EH (cell line): ENCODE measurements at places on chromosomes 1 and 21.

GRCh38 chr1:15955552-15955951 is 20.3 kb downstream of the ZBTB17 start:
- no peak for DNase-seq

- no peak for DNase-seq
Observed at GRCh38 chr1:2940178-2940577, 81.1 kb upstream of the ACTRT2 start.

DNA sequence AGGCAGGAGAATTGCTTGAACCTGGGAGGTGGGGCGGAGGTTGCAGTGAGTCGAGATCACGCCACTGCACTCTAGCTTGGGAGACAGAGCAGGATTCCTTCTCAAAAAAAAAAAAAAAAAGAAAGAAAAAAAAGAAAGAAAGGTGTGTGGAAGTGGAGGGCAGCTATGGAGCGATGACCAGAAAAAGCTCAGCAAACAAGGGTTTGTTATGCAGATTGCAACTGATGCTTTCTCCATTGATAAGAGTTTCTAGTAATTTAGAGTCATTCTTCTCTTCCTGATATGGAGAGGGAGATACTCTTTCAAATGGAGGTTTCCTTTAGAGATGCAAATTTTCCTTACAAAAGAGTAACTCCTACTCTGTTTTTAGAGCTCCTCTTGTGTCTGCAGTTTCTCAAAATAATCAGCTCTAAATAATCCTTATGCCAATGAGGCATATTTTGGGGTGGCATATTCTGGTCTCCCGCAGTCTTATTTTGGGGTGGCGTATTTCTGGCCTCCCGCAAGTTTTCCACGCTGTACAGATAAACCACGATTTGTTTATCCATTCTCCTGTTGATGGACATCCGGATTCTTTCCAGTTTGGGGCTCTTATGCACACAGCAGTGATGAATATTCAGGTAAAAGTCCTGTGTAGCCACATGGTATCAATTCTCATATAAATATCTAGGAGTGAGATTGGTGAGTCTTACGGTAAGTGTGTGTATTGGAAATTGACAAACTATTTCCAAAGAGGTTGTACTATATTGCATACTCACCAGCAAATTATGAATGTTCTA is 30.7 kb upstream of the RCC2 start:
- DNase-seq = no peak

GRCh38 chr21:29299916-29300806 is 1.4 kb downstream of the BACH1 start:
- DNase-seq = peak; percentile 93

DNA sequence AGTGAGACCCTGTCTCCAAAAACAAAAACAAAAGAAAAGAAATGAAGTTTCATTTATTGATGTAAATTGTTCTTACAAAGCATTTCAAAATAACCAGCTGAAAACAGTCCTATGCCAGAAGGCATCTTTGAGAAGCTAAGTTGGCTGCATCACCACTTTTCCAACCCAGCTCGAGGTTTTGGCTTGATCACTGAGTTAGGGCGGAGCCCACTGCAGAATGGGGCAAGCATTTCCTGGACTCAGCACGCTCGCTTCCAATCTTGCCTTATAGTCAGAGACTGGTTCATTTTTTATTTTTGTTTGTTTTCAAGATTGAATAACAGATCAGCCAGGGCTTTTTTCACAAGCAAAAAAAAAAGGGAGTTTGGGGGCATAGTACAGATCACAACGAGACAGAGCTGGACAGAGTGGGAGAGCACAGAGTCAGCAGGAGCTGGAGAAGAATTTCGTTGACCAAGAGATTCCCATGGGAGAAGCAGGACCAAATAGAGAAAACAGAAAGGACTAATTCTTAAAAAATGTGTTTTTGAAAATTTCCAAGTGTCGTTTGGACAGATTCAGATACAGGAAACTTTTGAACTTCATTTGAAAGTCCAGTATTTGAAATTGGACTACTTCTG is 23.5 kb upstream of the COL6A1 start:
- DNase-seq = peak; percentile 68

DNA sequence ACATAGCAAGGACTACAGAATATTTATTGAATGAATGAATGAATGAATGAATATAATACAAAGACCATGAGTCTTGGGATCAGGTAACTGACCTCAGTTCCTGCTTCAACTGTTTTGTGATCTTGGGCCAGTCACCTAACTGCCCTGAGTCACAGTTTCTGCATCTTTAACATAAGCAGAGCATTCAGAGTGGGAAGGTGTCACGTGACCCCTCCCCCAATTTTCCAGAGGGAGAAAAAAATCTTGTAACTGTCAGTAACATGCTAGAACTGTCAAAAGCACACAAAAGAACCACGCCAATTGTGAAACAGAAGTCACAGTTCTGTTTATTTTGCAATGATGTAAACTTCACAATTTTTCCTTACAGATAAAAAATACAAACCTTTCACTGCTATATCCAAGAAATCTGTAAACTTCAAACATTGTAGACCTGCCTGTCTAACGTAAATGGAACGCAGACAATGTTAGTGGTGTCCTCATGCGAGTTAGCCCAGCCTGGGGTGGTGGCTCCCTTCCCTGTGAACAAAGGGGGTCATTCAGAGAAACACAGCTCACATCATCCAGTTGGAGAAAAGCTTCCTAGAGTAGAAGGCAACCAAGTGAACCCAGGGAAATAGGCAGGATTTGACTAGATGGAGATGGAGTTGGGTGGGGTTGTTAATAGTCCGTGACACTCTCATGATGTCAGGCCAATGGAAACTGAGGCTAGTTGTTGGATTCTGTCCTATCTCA is 211.8 kb upstream of the ZC3H12A start:
- DNase-seq = no peak

GRCh38 chr1:8371372-8371991 is 53.6 kb downstream of the SLC45A1 start:
- no peak for DNase-seq

GRCh38 chr1:205961405-205961804 is 18.1 kb upstream of the SLC26A9 start:
- DNase-seq = peak; percentile 43

DNA sequence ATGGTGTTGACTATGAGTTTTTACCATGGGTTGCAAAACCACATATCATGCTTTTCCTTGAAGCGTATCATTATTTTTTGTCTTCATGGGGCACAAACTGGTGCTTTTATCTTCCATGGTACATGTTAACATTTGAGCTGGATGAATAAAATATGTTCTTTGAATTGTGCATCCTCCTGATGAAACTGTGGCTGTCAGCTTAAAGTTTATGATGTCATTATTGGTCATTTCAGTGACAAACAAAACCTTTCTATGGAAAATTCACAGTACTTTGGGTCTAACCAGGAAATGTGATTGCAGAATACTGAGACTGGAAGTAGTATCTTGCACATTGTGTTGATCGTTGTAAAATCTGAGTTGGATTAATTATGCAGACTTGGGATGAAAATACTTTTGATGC is 291.7 kb upstream of the ZRANB2 start:
- no peak for DNase-seq

GRCh38 chr1:245827301-245827700 is 672.5 kb downstream of the KIF26B start:
- DNase-seq = no peak

GRCh38 chr1:20234788-20235535 is 48.6 kb upstream of the PLA2G2C start:
- no peak for DNase-seq

DNA sequence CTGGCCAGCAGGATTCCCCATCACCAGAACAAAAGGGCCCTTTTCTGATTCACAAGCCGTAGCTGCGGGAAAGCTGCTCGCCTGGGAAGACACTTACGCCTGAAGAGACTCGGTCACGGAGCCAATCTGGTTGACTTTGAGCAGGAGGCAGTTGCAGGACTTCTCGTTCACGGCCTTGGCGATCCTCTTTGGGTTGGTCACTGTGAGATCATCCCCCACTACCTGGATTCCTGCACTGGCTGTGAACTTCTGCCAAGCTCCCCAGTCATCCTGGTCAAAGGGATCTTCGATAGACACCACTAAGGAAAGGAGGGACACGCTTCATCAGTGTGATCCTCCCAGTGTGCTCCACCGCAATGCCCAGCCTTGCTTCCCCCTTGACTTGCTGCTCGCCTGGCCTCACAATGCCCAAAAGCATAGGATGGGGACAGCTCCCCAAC is 14.7 kb downstream of the ENO1 start:
- DNase-seq = no peak

DNA sequence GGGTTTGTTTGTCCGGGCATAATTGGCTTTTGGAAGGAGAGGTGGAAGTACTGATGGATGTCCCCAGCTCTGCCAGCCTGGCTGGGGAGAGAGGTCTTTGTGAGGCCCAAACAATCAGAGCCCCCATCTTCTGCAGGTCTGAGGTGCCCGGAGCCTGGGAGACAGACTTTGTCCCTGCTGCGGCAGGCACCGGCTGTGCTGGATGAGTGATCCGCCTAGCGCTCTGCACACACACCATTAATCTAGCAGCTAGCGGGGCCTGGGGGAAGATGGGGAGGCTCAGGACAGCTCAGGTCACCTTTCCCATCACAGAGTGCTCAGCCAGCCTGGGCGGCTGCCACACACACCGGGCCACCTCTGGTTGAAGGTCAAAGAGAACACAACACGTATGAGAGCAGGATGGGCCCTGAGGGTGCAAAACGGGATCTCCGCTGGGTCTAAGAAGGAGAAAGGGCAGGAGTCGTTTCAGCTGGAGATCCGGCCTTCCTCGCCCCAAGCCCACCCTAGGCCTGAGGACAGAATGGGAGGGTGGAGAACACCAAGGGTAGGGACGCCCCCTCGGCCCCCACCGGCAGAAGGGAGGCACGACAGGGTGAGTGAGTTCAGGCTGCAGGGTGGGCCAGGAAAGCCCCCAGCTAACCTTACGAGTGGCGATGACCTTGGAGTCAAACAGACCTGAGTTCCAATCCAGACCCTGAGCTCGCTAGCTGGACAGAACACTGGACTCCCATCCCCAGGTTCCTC is 341.8 kb downstream of the NPHP4 start:
- no peak for DNase-seq

DNA sequence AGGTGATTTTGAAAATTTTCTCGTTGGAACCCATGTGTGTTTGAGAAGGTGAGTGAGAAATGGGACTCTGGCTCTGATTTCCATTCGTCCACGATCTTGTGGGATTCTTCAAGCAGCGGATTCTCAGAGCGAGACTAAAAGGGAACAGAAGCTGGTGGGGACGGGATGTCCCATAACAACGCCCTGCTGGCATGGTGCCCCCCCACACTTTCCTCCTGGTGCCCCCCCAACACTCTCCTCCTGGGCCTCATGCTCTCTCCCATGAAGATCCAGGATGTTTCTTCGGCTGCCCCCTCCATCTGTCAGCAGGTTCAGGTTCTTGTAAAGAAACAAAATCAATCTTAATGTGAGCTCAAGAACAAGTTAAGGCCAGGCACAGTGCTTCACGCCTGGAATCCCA is 29.1 kb downstream of the PRDM15 start:
- DNase-seq = no peak

DNA sequence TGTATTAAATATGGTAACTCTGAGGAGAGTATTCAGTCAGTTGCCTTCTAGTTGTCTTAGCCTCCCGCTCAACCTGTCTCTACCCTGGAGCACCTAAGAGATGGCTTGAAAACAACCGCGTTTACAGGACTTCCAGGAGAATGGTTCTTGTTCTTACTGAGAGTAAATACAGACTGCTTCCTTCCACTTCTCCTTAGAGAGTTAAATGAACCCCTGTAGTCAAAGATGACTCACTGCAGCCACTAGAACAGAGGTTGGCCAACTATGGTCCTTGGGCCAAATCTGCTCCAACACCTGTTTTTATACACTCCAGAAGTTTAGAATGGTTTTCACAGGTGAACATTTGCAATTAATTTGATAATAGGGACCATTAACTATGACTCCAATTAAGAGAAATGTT is 60.1 kb upstream of the ASB17 start:
- DNase-seq = no peak

DNA sequence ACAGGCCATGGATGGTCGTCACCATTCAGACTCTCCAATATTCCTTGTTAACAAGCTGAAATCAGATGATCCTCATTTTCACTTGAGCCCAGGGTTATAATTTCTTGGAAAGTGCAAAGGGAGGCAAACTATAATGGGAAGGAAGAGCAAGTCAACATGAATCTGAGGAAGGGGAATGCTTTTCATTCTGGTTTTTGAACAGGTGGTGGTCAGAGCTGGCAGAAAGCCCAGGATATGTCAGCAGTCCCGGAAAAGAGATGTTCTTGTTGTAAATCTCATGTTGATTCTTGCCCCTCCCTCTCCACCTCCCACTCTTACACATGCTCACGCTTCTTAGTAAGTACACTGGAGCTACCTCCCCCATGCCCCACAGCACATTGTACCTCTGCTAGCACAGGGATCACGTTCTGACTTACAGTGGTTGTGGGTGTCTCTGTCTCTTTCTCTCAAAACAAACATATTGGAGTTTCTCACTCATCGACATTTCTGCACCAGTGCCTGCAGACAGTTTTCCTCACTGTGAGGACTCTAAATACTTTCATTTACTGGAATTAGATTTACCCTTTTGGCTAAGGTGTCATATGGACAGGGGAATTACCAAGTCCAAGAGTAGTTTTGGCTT is 77.6 kb downstream of the XCL2 start:
- peak; percentile 39 for DNase-seq

- DNase-seq = peak; percentile 39
Observed at GRCh38 chr1:32893198-32894018, 7.1 kb downstream of the HPCA start.
